ENCODE measurements at places on chromosomes 1 and 21.

- DNase-seq, result no peak
Observed at GRCh38 chr1:81225789-81226602, 574.7 kb upstream of the ADGRL2 start.

- peak; percentile 60 for DNase-seq
Observed at GRCh38 chr1:54996359-54996868, 2.3 kb upstream of the BSND start.

DNA sequence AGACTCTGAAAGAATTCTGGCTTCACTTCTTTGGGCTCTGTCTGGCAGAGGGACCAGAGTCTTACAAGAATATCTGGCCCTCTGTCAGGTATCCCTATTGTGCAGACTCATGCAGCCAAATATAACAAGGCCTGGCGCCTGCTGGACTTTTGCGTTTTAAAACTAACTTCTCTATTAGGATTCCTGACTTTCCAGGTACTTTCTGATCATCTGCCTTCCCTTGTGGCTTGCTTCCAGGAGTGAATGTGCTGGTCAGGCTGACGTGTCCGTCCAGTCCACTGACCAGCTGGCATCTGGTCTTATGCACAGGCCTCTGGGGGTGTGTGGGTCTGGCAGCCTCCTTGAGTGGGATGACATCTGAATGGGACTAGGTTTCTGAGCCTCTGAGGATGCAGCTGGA, 8.6 kb upstream of the RAB29 start:
- DNase-seq, result no peak

- DNase-seq, result peak; percentile 73
Observed at GRCh38 chr1:93846206-93846991, 32.6 kb downstream of the DNTTIP2 start.

DNA sequence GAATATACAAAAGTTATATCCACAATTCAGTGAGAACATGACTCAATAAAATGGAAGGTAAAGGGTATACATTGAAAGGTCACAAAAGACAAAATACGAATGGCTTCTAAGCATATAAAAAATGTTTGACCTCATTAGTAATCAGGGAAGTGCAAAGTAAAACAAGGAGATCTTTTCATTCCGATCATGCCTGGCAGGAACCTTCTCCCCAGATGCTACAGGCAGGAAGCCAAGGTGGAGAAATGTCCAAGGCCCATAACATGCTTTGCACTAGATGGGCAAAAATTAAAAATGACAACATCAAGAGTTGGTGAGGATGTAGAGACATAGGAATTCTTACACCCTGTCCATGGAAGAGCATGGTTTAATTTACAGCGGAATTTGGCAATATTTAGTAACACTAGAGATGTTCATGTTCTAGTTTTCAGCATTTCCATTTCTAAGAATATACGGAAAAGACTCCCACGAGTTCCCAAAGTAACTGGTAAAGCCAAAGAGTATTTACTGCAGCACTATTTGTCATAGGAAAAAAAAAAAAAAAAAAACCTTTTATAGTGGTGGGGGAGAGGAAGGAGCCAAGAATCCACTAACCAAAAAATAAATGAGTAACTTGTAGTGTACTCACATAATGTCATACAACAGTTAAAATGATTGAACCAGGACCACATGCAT, 184.5 kb upstream of the KAZN start:
- no peak for DNase-seq

- DNase-seq, result no peak
Observed at GRCh38 chr1:53214376-53214940, 6.0 kb downstream of the CZIB start.

- DNase-seq, result no peak
Observed at GRCh38 chr1:208280681-208281450, 36.7 kb upstream of the PLXNA2 start.

DNA sequence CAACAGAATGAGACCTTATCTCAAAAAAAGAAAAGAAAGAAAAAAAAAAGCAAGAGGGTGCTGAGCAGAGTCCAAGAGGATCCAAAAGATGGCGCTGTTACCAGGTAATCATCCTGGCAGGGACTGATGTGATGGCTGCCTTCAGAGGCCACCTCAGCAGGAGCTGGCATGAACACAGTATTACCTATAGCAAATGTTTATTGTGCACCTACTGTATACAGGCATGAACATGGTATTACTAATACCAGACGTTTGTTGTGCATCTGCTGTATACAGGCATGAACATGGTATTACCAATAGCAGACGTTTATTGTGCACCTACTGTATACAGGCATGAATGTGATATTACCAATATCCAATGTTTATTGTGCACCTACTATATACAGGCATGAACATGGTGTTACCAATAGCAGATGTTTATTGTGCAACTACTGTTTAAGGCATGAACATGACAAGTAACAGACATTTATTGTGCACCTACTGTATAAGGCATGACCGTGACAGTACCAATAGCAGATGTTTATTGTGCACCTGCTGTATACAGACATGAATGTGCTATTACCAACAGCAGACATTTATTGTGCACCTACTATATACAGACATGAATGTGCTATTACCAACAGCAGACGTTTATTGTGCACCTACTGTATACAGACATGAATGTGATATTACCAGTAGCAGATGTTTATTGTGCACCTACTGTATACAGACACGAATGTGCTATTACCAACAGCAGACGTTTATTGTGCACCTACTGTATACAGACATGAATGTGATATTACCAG, 115.1 kb upstream of the TMEM51 start:
- no peak for DNase-seq

GRCh38 chr1:219805191-219805590, 123.2 kb downstream of the SLC30A10 start:
- DNase-seq, result no peak
